ENCODE measurements at places on chromosomes 6 and 20. TPM values are rescaled to one million over a fixed set of nuclear protein-coding genes. Genes with fewer than 3 reads are reported as not detected.

DNA sequence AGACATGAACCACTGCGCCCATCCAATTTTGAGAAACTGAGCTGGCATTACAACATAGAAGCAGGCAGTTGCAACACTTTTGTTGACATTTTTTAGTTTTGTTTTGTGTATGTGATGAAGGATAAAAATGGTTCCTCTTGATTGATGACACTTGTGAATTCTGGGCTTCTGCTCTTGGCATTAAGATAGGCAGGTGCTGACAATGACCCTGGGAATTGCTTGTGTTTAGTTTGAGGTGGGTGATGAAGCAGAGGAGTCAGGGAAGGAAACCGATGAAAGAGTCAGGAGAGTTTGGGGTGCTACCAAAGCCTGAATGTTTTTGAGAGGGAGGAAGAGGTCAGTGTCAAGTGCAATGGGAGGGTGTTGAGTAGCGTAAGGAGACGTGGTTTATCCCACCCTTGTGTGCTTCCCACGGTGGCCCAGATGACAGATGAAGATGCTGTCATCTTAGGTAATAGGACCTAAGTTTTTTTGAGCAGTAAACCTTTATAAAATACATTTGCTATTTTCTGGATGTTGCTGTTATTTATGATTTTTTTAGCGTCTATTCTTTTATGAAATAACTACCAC is 19.4 kb downstream of the CDS2 start:
- no peak for DNase-seq

DNA sequence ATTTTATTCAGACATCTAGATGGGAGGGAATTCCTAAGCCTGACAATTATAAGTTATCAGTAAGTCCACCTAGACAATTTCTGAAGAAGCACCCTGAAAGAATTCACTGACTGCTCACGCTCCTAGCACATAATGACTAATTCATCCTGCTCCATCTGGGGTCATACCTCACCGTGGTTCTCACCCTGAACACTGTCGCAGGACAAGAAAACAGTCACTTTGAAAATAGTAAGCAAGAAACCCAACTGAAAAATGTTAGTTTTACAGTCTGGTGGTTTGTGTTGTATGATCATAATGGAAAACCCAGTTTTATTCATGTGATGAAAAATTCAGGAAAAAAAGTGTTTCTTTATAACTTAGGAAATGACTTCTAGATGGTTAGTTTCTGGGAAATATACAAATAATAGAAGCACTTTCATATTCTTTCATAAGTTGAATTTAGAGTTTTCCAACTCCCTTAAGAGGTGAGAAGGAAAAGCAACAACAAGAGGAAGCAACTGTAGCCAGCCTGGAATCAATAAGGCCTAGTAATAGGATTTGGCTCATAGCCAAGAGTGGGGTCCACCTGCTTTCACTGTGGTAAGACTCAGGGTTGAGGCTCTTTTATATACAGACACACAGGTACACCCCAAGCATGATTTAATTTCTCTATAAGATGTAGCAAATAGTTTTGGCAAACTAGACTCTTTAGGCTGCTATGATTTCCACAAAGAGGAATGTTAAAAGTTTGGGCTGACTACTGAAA is 94.1 kb downstream of the HIVEP2 start:
- DNase-seq = no peak

DNA sequence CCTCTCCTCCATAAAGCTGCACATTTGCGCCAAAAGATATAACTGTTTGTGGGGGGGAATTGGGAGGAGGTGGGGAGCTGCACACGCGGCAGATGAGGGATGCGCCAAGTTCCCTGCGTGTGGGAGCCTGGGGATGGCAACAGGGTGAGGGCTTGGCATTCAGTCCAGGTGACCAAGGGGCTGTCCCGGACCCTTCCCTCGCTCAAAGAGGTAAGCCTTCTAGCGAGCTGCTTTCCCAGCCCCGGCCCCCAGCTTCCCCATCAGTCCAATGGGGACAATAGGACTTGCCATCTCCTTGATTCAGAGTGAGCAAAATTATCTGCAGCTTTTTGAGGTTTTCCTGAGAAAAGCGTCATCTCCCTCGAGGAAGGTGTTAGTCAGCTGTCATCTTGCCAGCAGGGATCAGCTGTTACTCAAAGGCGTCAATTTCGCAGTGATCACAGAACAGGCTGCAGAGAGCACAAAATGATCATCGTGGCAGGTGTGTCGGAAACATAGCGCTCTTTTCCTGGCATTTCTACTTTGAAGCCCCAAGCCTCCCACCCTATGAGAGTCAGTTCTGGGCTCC is 21.3 kb downstream of the ZNF831 start:
- DNase-seq = no peak

DNA sequence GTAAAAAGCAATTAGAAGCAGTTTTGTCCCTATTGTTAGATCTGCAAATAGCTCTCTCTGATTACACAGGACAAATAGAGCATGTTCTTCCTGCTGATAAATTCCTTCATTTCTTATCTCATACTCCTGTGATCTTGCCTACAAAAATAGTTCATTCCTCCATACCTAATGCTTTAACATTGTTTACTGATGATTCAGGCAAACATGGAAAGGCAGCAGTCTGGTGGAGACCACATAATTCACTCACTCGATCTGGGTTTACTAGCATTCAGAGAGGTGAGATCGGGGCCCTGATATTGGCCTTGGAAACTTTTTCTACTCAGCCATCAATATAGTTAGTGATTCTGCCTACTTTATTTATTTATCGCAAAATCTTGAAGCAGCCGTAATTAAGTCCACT is 20.2 kb downstream of the HLA-DPA1 start:
- no peak for DNase-seq

- no peak for DNase-seq
Observed at GRCh38 chr20:10739566-10739965, 65.8 kb upstream of the JAG1 start.

- no peak for DNase-seq
Observed at GRCh38 chr6:24910961-24911725, 24.6 kb downstream of the RIPOR2 start.

GRCh38 chr20:8601542-8601912 is 467.4 kb upstream of the PLCB4 start:
- no peak for DNase-seq

DNA sequence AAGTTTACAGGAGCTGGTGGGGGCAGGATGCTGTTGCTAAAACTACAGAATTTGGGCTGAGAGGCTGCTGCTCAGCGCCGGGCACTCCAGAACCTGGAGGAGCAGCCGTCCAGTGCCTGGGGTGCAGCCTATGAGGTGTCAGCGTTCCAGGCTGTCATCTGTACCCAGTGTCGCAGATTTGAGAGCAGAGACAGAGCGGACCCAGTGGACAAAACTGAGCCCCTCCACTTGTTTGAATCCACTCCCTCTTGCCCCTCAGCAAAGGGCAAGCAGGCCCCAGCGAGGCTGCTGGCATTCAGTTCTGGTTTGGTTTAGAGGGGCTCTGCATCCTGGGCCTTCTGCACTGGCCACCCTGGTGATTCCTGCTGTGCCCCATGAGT is 144.3 kb downstream of the TBC1D7 start:
- no peak for DNase-seq

DNA sequence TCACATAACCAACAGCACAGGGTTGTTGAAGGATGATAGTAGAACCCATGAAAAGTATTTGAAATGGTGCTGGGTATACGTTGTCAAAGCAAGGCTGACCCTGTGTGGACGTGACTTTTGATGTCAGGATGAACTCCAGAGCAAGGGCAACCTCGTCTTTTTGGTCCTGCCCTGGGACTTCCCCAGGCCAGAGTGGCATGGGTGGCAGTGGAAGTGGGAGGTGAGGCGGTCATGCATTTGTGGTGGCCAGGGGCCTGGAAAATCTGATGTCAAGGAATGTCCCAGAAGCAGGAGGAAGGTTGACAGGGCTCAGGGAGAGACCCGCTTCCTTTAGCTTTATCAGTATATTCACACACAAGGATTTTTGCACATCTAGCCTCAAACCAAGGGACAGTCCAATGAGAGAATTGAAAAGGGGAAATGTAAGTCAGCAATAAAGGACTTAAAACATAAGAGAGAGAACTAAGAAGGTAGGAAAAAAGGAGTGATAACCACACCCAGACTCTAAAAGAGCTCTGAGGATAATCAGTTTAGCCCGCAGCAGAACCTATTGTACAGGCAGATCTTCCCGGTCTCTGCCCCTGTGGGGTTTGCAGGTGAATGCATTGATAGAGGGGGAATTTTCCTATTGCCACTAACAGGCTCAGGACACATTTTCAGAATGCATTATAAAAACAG is 98.8 kb upstream of the HDGFL1 start:
- no peak for DNase-seq

DNA sequence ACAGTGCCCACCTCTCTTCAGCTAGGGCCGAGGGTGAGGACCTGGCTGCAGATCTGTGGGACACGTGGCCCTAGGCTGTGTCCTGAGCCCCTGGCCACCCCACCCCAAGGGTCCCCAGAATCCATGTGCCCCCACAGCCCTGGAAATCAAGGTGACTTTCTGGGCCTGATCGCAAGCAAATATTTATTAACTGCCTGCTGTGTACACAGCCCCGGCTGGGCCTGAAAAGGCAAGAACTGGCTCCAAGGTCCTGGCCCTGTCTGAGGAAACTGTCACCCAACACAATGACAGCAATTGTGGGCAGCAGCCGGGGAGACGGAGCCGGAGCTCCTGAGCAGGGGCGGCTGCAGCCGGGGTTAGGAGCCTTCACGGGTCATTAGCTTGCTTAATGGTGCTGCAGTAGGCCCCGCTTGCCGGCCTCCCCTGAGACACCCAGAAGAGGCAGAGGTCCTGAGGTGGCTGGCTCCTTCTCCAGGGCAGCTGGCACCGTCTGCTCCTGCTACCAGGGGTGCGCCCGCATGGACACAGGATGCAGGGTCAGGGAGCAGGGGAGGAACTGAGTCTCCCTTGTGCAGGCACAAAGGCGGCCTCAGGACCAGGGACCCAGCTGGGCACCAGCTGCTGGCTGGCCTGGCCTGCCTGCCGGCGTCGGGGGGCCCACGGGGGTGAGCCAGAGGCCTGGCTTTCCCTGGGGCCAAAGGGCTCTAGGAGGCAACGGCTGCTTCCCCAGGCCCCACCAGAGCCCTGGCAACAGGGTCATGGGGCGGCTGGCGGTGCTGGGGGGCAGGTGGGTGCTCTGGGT is 24.1 kb downstream of the NPEPL1 start:
- DNase-seq = peak; percentile 43

GRCh38 chr20:50272724-50273446 is 82.3 kb downstream of the CEBPB start:
- DNase-seq = no peak

DNA sequence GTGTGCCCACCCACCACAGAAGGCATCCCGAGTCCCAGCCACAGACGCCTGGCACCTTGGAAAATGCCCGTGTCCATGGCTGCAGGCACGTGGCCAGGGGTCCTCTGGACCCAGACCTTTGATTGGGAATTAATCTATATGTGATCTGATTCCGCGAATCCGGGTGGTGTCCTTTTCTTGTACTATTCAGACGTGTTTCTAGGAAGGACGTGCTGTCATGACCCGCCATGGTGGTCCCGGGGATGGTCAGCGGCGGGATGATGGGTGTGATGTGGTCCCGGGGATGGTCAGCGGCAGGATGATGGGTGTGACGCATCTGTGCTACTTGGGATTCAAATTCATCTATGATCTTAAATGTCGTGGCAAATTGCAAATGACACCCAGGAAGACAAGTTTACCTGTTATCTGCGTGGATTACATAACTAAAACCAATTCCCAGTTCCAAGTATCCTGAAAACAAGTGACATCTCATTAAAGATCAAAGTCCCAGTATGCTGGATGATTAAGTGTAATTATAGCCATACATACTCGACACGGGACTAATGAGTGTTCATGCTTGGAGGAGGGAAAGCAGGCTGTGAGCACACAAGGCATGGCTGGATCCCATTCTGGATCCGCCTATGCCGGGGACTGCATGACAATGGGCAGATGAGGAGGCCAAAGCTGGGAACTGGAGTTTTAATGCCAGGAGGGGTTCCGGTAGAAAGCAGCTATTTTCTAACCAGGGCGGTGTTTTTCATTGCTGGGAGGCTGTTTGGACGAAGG is 256.5 kb downstream of the TAF4 start:
- no peak for DNase-seq

- DNase-seq = no peak
Observed at GRCh38 chr6:6861351-6861894, 246.3 kb upstream of the RREB1 start.

DNA sequence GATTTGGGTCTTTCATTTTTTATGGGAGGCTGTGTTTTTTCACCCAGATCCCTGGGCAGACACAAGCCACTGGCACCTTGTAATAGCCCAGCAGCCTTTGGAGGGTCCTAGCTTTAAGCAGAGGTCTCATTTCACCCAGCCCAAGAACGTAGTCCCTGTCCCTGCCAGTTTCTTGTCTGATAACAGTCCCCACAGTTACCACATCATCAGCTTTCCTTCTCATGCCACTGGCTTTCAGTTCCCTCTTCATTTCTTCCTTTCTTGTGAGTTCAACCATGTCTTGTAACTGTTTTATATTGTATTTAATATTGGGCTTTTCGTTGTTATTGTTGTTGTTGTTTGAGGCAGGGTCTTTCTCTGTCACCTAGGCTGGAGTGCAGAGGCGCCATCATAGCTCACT is 10.6 kb downstream of the PNPLA1 start:
- DNase-seq = no peak

GRCh38 chr6:143074670-143075318 is 14.1 kb downstream of the AIG1 start:
- DNase-seq = no peak

DNA sequence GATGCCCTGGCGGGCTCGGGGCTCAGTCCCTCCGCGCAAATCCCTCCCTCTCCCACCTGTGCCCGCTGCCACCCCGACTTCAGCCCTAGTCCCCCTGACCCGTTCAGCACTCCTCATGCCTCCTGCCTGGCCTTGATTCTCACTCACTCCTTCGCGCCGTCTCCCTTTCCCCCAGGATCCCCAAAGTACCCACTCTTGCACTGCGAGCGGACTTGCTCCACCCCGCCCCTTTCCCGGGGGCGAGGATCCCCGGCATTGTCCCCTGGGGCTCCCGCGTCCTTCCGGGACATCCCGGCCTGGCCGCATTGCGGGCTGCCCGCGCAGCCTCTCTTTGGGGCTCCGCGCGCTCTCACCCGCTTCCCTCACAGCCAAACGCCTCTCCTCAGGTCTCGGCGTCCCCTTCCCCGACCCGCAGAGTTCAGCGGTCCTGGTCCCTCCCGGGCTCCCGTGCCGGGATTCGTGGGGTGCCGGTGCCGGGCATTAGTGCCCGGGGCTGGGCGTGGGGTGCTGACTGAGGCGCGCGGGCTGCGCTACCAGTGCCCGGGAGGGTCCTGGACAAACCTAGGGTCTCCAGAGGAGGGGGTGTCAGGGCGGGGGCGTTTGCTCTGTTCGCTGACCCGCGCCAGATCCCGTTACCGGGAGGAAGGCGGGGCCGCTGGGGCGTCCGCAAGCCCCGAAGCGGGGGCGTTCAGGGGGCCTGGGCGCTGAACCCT is 45.5 kb upstream of the SUPT3H start:
- no peak for DNase-seq

The PERP gene
- total RNA-seq = 36.4 TPM

The WFDC8 gene
- total RNA-seq = not detected

The PRPH2 gene
- not detected for total RNA-seq

The DUSP15 gene
- 0.38 TPM for total RNA-seq

The SNAP25 gene
- total RNA-seq = not detected

The RIPK1 gene
- 12.6 TPM for total RNA-seq

The TNFAIP3 gene
- total RNA-seq = 8.8 TPM

The SYNGAP1 gene
- total RNA-seq = 2.5 TPM

The NANP gene
- 1.4 TPM for total RNA-seq

The C20orf144 gene
- total RNA-seq = not detected

The NHSL1 gene
- 59.8 TPM for total RNA-seq

The STX11 gene
- 0.75 TPM for total RNA-seq

The TAF4 gene
- total RNA-seq = 11.3 TPM

The MROH8 gene
- 4.7 TPM for total RNA-seq

Data from left lobe of liver (tissue), 2 donors.